ENCODE measurements at places on chromosomes 3 and 15.

GRCh38 chr3:128231606-128232005 is 78.3 kb downstream of the EEFSEC start:
- no peak for DNase-seq

- DNase-seq: no peak
Measured at GRCh38 chr15:25175033-25175788, 220.4 kb downstream of the SNRPN start.

GRCh38 chr15:37394402-37395099 is 294.2 kb upstream of the MEIS2 start:
- DNase-seq: no peak

- no peak for DNase-seq
Measured at GRCh38 chr15:37009288-37009687, 91.1 kb downstream of the MEIS2 start.

DNA sequence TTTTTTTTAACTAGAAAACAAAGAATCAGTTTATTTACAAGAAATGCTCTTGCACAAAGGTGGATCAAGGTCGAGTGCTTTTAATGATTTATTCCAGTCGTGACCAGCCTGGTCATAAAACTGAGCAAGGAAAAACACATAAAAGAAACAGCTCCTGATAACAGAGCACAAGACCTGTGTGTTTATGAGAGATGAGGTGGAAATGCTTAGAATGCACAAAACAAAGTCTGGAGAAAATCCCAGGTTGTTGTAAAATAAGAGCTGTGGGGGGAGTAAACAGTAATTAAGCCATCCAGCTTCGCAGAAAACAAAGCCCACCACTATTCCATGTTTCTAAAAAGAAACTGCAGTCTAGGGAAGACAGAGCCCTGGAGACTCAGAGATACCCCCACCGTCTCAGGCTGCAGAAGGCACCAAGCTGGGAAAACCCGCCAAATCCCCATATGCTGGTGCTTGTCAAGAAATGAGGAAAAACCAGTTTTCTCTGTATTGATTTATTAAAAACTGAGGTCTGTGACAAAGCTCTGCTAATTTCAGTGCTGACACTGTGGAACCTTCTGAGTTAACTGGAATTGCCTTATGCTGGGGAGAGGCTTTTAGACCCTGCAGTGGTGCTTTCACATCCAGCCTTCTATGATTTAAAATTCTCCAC is 139.3 kb downstream of the ADAMTS17 start:
- no peak for DNase-seq

- DNase-seq: no peak
Measured at GRCh38 chr3:99394831-99395778, 243.3 kb upstream of the COL8A1 start.

- no peak for DNase-seq
Measured at GRCh38 chr3:11554236-11554610, 89.5 kb downstream of the VGLL4 start.

DNA sequence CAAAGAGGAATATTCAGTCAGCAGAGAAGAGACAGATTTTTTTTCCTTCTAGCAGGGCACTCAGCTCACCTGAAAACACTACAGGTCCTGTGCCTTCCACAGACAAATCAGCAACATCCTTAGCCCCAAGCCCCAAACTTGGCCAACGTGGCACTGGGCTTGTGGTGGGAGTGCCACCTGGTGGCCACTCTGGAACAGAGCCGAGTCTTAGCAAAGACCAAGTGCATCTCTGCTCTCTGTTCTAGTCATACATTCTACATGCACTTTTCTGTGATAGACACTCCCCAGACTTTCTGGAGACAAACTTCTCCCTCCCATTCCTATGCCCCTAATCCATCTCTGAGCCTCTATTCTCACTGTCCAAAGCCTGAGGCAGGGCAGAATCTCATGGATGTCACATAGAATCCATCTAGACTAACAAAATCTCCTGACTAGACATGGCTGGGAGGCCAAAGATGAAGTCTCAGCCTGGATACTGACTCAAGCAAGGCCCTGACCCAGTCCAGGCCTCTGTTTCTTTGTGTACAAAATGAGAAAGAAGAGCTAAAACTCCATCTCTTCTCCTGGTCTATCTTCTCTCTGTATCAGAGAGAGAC is 5.1 kb upstream of the SEMA7A start:
- DNase-seq: peak; percentile 60

GRCh38 chr3:16545413-16546185 is 32.1 kb upstream of the RFTN1 start:
- no peak for DNase-seq

GRCh38 chr3:110352841-110353604 is 718.6 kb upstream of the NECTIN3 start:
- no peak for DNase-seq

DNA sequence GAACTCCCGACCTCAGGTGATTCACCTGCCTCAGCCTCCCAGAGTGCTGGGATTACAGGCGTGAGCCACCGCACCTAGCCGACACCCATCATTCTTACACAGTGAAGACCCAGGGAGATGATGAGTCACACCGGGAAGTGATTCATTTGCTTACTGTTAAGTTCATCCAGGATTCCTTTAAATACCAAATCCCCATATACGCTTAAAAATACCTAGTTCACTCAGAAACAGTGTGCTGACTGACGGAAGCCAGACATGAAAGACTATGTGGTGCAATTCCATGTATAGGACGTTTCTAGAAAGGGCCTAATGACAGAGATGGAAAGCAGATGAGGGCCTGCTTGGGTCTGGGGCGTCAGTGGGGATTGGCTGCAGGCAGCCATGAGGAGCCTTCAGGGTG is 75.2 kb downstream of the APBA2 start:
- DNase-seq: no peak

DNA sequence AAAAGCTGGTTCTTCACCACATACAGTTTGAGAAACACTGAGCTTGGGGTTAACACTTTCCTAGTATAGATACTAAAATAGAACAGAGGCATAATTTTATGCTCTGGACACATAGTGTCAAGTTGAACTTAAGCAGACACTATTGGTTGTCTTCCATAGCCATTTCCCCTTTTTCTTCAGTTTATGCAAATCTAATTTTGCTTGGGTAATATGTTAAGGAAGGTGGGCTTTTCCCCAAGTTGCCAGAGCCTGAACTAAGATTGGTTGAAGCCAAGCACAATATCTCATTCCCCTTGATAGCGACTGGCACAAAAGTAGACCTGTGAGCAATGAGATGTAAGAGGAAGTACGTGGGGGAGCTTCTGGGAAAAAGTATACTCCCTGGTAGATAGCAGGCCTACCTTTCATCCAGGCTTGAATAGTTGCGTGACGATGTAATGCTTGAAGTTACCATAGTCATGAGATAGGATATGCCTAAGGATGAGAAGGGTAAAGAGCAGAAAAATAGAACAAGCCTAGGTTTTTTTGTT is 4.5 kb upstream of the POPDC2 start:
- no peak for DNase-seq

- DNase-seq: no peak
Measured at GRCh38 chr3:183264268-183264667, 11.2 kb downstream of the B3GNT5 start.

GRCh38 chr3:184323696-184324095 is 9.3 kb downstream of the EIF4G1 start:
- no peak for DNase-seq

GRCh38 chr3:100107221-100107814 is 7.0 kb downstream of the FILIP1L start:
- no peak for DNase-seq

DNA sequence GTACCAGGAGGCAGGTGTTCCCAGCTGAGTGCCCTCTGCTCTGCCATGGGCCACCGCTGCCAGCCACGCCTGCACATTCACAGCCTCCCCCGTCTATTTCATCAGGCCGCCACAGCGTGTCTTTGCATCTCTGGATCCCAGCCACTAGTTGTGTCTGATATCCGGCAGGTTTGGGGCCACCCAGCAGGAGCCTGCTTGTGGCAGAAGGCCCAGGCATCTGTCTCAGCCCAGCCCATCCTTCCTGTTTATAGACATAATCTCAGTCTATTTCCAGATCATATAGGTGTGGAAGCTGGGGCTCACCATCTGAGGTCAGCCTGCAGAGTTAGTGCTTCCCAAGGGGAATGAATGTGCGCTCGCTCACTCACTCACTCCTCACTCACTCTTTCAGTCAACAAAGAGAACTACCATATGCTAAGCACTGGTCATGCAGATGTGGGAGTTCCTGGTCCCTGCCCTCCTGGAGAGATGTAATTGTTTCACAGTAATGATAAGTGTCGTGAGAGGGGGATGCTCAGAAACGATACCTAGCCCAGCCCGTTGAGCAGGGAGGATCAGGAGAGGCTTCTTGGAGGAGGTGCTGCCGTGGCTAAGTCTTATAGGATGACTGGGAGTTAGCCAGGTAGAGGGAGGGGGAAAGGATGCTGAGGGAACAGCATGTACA is 60.6 kb downstream of the FGD5 start:
- DNase-seq: no peak

- no peak for DNase-seq
Measured at GRCh38 chr3:23055733-23056376, 147.3 kb upstream of the UBE2E2 start.

DNA sequence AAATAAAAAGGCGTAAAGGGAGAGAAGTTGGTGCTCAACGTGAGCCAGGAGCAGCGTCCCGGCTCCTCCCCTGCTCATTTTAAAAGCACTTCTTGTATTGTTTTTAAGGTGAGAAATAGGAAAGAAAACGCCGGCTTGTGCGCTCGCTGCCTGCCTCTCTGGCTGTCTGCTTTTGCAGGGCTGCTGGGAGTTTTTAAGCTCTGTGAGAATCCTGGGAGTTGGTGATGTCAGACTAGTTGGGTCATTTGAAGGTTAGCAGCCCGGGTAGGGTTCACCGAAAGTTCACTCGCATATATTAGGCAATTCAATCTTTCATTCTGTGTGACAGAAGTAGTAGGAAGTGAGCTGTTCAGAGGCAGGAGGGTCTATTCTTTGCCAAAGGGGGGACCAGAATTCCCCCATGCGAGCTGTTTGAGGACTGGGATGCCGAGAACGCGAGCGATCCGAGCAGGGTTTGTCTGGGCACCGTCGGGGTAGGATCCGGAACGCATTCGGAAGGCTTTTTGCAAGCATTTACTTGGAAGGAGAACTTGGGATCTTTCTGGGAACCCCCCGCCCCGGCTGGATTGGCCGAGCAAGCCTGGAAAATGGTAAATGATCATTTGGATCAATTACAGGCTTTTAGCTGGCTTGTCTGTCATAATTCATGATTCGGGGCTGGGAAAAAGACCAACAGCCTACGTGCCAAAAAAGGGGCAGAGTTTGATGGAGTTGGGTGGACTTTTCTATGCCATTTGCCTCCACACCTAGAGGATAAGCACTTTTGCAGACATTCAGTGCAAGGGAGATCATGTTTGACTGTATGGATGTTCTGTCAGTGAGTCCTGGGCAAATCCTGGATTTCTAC is at the start of gene RARB:
TSS of gene RARB (plus strand) at position 322 of the 847 bp plus-strand sequence. CDS start at position 791, 469 bp downstream.
- no peak for DNase-seq

DNA sequence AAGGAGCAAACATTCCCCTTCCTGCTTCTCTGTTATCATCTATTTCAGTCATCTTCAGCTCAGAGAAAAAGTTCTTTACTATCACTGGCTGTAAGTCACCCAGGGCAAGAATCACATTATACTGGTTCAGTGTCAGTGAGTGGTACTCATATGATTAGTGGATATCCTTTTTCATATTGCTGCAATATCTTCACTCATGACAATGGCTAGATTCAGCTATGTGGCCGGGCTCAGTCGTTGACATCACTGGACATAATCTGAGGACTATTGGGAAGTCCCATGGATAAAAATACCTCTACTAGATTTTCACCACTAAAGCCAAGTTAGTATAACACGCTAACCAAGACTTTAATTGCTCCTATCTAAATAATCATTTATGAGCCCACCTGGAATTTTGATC is 91.3 kb upstream of the UBE2E2 start:
- DNase-seq: no peak

DNA sequence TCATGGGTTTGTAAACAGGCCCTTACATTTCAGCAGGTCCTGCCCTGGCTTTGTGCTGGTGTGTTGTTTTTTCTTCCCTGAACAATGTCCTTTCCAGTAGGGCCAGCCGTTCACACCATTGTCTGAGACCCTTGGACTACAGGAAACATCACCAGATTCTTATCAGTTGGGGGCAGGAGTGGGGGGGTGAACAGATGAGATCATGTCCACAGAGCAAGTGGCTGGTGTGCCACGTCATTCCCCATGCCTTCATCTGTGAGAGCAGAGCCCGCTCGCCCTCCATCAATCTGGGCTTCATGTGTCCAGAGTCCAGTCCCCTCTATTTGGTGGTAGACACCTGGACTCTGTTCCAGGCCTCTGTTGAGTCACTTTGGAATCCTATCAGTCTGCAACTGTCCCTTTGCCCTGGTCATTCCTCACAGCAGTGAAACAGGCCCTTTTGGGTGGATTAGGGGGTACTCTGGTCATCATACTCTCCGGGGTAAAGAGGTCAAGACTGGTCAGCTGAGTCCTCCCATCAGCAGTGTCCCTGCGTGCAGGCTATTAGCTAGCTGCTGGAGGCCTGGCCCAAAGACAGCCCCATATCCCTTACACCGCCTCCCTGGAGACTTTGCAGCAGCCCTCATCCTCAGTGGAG is 15.0 kb downstream of the SEMA3G start:
- no peak for DNase-seq

DNA sequence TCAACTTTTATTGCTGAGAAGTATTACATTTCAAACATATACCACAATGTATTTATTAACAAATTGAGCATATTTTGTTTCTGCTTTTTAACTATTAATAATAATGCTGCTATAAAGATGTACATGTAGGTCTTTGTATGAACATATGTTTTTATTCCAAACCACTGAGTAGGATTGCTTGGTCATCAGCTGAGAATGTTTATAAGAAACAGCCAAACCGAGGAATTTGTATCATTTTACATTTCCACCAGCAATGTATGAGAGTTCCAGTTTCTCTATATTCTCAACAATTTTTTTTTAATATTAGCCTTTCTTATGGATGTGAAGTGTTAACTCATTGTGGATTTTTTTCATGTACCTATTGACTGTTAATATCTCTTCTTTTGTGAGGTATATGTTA is 119.5 kb upstream of the MDFIC2 start:
- no peak for DNase-seq

DNA sequence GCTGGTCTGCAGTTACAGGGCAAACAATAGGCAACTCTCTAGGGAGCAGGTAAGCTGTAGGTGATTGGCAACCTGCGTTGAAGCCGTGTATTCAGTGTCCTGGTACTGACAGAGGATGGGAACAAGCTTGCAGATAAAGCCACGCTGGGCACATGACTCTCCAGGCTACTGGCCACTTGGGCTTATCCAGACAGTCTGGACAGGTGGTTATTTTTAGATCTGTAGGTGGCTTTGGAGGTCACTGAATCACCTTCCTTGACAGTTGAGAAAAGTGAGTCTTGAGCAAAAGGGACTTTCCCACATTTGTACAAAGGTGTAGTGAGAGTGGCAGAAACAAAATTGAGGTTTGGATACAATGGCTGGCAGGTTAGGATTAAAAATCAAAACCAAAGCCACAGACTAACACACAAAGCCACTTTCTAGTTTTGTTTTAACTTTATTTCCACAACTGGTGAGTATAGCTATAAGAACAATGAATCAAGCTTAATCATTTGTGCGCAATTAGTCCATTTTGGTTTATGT is 22.3 kb upstream of the IL1RAP start:
- no peak for DNase-seq

GRCh38 chr3:71873093-71873611 is 88.2 kb upstream of the PROK2 start:
- no peak for DNase-seq

GRCh38 chr3:94961423-94962100 is 898.7 kb downstream of the NSUN3 start:
- no peak for DNase-seq
